ENCODE measurements at places on chromosomes 3 and 15.

- no peak for DNase-seq
Observed at GRCh38 chr3:178291574-178292370, 244.5 kb upstream of the KCNMB2 start.

DNA sequence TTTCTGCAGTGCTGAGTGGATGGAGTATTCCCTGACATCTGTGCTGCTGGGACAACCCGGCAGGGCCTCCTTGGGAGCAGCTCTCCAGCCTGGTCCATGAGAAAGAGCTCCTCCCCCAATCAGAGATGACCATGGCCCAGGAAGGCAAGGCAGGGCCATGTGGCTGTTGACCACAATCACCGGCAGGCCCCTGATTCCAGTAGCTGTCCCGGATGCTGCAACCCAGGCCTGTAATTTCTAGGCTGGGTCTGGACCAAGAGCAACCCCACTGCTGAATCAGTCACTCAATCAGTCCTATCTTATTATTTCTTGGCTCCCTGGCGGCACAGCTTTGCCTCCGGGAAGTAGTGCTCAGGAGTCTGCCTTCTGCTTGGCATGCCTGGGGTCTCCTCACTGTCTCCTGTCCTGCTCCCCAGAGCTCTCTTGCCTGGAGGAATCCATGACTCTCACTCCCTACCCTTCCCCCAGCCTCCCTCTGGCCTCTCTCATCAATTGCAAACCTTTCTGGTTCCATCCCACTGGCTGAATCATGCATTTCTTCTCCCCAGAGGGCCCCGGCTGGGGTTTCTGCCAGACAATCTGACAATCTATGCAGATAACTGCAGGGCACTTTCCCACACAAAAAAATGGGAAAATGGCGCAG, 32.6 kb upstream of the ITGA11 start:
- no peak for DNase-seq

DNA sequence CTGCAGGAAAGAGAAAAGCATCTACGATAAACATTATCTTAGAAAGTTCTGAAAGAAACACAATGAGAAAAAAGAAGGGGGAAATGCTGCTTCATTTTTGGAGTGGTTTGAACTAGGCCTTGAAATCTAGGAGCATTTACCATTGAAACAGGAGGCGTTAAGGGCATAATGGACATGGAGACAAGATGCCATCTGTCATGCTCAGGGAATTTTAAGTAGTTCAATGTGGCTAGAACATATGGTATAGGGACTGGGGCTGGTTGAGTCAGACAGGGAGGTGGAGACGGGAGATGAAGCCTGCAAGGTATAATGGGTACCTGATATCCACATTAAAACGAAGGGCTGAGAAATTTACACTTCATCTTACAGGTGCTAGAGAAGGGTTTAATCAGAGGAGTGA, 10.4 kb upstream of the PLAAT1 start:
- no peak for DNase-seq

- no peak for DNase-seq
Observed at GRCh38 chr3:47762233-47762632, 19.5 kb downstream of the SMARCC1 start.

DNA sequence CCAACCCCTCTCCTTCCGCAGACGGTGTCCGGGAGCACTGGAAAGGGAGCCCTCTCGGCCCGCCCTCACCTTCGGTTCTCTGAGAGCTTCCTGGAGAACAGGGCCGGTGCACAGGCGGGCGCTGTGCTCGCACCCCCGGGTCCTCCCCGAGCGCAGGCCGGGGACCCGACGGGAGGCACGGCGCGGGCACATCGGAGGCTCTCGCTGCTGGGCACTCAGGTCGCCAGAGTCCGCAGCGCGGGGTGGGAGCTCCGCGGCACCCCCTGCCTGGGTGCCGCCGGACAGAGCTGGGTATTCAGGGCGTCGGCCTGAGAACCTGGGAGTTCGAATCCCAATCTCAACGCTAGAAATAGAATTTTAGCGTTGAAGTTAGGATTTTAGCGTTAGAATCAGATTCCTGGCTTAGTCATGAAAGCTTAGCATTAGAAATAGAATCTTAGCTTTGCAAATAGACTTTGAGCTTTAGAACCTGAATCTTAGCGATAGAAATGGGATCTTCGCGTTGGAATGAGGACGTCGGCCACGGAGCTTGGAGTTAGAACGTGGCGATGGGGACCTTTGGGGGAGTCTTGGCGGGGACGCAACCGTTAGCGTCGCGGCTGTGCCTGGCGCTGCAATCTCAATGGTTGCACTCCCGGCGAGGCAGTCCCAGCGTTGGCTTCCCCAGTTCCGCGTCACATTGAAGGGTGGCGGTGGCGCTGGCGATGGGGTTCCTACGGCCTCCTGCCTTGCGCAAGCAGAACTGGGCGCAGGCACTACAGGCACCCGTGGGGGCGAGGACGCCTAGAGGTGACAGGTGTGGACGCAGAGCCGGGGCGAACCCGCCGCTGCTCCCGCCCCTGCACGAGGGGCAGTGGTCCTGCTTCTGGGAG, 549 bp downstream of the TRH start:
- no peak for DNase-seq

DNA sequence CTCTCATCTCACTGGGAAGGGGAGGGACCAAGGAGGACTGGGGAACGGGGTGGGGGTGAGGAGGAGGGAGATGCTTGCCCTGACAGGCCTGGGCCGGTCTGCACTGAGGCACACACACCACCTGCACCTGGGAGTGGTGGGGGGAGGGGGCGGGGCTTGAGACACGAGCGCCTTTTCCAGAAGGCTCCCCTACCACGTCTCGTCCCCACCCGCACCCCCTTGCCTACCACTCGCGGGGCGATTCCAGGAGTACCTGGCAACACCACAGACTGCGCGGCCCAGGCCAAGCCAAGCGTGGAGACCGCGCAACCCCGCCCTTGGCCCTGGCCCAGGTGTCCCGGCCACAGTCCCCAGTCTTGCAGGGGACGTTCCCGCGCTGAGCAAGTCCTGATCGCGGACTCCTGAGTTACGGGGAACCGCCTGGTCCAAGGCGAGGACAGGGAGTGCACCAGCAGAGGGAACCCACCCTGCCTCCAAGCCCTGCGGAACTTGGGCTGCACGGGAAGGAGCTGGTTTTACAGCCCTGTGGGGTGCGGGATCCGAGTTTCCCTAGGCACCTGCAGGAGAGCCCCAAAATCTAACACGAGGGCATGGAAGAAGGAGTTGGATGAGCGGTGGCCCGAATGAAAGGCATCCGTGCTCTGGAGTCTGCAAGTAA, 68.1 kb upstream of the SH3GL3 start:
- no peak for DNase-seq

- DNase-seq, result no peak
Observed at GRCh38 chr15:60343221-60343970, 54.4 kb downstream of the ANXA2 start.

GRCh38 chr3:184440151-184440550, 60.3 kb downstream of the CHRD start:
- DNase-seq, result no peak

DNA sequence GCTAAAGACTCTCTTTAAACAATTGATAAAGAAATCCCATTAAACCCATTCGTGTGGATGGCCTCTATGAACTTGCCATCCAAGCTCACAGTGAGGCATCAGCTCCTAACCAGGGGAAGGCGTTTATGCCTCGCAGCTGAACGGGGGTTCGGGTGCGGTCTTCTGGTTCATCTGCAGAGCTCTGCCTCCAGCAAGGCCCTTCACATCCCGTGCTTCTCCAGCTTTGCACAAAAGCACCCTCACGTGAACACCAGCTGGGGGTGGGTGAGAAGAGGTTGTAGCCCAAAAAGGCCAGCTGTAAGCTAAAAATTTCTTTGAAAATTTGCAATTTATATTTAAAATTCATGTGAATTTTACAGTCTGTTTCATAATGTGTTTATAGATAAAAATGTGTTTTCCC, 39.5 kb upstream of the ZNF148 start:
- DNase-seq, result no peak

GRCh38 chr3:139634111-139634635, 43.6 kb downstream of the NMNAT3 start:
- no peak for DNase-seq

DNA sequence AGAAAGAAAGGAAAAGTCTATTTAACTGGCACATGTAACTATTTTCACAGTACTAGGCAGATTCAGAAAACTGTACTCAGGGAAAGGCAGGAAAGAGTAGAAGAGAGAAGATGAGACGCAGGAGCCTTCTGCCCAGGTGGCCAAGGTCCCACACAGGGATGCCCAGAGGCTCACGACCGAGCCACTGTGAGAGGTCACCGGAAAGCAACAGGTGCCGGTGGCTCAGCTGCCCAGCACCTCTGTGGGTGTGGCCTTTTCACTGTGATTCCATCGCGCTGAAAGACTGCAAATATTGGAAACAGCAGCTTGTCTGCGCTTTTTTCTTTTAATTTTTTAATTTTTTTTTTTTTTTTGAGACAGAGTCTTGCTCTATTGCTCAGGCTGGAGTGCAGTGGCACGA, 226.8 kb downstream of the OCA2 start:
- no peak for DNase-seq

- no peak for DNase-seq
Observed at GRCh38 chr3:175646865-175647264, 787.7 kb downstream of the NAALADL2 start.

DNA sequence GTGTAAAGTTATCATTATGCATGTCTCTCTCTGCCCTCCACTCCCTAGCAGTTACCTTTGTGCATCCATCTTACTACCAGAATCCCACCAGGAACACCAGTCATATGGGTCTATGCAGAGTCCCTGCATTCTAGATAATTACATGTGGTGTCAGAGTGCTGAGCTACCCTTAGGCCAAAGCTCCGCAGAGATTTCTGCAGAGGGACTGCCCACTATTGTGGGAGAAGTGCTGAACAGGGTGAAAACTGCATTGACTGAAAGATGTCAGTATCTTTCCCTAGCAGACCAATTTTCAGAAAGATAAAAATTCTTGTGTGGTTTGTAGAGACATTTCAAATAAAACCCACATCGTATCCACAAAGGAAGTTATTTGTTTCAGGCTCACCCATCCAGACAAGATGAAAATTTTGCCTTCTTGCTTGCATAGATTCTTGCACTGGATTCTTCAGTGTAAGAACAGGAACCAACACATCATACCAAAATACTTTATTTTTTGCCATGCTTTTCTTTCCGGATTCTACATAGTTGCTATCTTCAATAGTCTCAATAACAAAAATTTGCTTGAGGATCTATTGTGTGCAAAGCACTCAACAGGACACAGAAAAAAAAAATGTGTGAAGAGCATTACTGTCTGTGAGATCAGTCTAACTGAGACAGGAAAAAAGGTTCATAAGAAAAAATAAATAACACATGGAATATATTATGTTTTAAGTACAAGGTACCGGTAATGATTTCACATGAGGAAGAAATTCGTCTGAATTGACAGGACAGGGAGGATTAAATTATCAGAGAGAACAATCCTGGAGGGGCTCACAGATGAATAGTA, 32.0 kb upstream of the CCDC80 start:
- no peak for DNase-seq

- no peak for DNase-seq
Observed at GRCh38 chr3:121722411-121722810, 27.1 kb downstream of the GOLGB1 start.

- DNase-seq, result no peak
Observed at GRCh38 chr3:124784686-124785382, 54.6 kb downstream of the UMPS start.

DNA sequence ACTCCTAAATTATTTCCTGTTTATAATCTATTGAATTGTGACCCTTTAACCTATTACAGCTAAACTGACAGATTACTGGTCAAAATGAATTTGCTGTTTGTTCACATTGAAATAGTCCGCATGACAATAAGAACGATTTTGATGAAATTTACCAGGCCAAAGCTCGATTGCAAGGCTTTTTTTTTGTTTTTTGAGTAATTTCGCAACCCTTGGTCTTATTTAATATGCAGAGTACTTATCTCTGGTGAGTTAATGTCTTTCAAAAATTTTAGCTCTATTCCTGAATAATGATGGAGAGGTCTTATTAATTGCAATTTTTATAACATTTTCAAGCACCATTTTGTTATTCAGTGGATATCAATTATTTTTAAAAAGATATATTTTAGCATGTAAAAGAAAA, 362.4 kb downstream of the OTOL1 start:
- DNase-seq, result no peak

DNA sequence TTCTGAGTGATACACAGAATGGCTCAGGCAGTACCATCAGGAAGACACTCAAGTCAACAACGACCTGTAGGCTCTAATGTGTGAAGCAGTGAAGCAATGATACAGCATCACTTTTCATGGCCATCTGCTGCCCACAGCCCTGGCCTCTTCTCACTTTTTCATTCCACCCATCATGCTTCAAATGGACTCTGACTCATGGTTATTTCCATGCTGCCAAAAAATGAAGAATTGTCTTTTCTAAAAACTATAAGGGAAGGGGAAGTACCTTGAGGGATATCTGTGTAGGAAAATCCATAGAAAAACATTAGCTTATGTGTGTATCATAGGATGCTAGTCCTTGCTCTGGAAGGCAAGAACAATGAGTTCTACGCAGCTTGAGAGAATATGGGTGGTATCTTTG, 11.5 kb downstream of the HGD start:
- no peak for DNase-seq

DNA sequence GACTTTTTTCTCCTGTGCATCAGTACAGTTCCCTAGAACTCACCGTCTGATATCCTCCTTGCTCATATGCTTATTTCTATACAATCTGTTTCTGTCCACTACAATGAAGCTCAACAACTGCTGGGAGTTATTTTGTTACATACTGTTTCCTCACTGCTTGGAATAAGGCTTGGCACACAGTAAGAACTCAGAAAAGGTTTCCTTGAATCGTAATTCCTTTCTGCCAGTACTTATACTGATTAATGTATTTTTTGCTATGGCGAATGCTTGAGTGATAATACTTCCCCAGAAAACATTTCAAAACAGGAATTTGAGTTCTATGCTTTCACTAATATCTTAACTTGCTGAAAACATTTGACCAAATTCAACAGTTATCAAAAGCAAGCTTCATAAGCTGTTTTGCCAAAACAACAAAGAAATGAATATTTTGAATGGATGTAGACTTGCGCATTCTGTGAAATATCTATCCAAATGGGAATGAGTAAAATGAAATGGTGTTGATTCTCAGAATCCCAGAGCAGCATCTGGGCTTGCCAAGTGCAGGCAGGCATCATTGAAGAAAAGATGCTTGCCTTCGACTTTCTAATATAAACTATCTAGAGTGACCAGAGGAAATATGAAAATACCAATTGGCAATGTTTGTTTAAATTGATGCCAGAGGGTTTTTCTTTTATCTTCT, 286.3 kb downstream of the RAP2B start:
- DNase-seq, result no peak

DNA sequence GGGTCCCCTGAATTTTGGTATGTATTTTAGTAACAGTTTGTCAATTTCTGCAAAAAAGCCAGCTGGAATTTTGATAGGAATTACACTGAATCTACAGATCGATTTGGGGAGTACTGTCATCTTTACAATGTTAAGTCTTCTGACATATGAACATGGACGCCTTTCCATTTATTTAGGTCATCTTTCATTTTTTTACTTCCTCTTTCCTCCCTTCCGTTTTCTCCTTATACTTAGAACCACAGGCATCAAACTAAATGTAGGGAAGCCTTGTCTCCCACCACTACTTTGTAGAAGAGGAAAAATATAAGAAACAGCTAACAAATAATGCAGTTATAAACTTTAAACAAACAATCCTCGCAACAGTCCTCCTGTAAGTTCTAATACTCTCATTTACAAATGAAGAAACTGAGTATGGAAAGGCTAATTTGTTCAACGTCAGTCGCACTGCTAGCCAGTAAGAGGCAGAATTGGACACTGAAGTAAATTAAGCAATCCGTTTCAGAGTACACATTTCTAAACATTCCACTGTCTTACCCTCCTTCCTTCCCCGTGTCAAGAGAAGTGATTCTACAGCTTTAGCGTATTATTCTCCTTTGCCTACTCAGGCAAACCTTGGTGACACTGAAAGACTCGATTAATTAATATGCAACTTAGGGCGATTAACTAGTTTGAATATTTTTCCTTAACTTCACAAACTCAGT, 25.6 kb downstream of the RHOA start:
- DNase-seq, result no peak

GRCh38 chr15:23734862-23735261, 47.8 kb upstream of the NDN start:
- DNase-seq, result no peak
